DMS79 (cell line): ENCODE measurements at places on chromosomes 7 and 10.

GRCh38 chr7:101817471-101818286, at the start of gene CUX1:
TSS of gene CUX1 (plus strand) at chr7:101817626. CDS start at chr7:101817640, 14 bp downstream.
- DNase-seq: no peak

DNA sequence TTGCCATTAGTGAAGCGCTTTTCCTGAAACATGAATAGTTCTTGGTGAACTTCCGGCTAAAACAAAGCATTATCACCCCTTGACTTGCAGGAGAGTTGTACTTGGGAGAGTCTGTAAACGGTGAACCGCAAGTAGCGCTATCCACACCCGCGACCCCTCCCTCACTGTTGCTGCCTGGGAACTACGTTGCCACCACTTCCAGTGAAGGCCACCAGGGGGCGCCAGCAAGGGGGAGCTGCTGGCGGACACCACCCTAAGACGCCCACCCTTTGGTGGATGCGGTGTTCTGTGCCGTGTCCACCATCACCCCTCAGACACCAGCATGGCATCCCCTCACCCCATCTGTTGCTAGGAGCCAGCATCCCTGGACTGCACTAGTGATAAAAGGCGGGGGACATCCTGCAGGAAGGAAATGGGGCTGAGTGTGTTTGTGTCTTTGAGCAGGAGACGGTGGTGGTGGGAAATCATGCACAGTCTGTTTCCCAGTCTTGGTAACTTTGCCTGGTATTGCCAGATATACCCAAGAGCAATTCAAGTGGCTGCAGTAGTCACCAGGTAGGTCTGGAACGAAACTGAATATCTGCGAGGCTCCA, 298.2 kb downstream of the FRMD4A start:
- no peak for DNase-seq

- no peak for DNase-seq
These were observed 11.6 kb downstream of the ABCA13 start for GRCh38 chr7:48182718-48183369.

DNA sequence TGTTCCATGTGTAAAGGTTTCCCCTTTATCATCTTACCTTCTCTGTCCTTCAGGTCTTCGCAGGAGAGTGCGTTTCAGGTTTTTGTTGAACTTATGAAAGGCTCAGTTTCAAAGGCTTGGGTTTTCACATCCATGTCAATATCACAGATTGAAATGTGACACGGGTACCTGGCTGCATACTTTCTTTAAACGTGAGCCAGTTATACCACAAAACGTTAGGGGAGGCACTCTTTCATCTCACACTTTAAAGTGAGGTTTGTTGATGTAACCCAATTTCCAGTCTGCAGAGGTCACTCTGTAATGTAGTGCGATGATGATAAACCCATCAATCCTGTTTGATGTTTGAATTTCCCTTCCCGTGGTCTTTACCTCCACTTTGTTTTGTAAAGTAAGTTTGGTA, 506.9 kb downstream of the SUGCT start:
- no peak for DNase-seq

- no peak for DNase-seq
These were observed 118.3 kb downstream of the RAPGEF5 start for GRCh38 chr7:22238354-22239311.

- no peak for DNase-seq
These were observed 191.8 kb upstream of the CDCA7L start for GRCh38 chr7:22137466-22137865.

DNA sequence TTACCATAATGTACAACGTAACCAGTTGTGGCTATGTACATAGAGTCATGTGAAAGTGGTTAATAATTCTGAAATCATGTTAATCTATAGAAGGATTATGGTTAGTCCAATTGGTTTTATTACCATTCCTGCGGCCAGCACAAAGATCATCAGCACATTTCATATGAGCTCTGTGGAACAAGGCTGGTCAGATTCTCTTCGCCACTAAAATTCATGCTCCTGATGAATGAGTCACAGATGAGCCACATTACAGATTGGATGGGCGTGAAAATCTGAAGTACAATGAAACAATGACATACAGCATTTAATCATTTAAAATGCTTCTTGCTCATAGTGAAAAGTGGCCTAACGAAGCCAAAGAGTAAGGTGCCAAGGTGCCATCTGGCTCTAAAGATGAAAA, 716.2 kb upstream of the PHF14 start:
- DNase-seq: no peak

GRCh38 chr10:113119801-113120200, 169.8 kb downstream of the TCF7L2 start:
- no peak for DNase-seq

DNA sequence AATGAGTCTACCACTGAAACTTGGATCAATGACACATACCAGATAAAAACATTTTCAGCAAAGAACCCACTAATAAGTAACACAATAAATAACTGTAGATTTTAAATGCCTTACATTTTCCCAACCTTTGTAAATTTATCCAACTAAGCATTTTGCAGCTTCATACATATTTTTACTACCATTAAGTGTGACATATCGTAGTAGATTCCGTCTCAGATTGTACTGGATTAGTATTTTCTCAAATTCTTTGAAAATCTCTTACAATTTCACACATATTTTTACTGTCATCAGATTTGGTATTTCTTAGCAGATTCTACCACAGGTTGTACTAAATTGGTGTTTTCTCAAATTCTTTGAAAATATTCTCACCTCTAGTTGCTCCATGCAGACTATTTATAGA, 26.0 kb downstream of the CCDC71L start:
- DNase-seq: no peak

- DNase-seq: no peak
These were observed 21.5 kb downstream of the SFMBT2 start for GRCh38 chr10:7389346-7389745.

- no peak for DNase-seq
These were observed 72.4 kb upstream of the SP4 start for GRCh38 chr7:21355406-21355874.

DNA sequence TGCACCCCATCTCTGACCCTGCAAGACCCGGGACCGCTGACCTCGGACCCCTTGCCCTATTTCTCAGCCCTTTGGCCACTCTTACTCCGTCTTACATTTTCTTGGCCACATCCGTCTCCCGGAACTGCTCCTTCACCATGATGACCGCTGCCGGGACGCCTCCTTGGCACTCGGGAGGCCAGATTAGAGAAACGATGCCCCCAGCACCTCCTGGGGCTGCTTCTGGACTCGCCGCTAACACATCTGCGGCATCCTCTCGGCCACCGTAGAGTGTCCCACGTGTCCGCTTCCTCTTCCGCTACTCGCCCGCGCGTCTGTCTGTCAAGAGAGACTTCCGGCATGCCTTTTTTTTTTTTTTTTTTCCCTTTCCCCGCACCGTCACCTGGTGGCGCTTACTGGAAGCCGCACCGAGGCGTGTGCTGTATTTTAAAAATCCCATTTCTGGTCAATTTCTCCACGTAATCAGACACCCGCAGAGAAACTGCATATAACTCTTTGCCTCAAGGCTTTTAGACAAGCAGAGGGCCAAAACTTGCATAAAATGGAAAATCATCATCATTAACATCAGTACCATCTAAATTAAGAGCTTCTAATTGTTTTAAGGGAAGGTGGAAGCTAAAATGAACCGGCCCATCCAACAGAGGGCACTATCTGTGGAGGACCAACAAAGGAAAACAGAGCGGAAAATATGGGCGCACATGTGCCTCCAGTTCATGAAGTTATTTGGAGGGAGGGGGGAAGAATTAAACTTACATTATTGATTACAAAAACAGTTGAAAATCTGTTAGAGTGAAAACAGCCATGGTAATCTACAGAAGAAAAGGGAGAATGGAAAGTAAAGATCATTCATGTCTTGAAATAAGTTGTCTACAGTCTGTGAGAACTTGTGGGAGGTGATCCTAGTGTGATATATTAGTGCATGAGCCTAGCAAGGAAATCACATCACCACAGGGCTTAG, at the start of gene POLR3A:
Gene POLR3A (minus strand): TSS at position 247 of the 958 bp plus-strand sequence. CDS start 108 bp downstream, at position 139.
- DNase-seq: peak; percentile 64

DNA sequence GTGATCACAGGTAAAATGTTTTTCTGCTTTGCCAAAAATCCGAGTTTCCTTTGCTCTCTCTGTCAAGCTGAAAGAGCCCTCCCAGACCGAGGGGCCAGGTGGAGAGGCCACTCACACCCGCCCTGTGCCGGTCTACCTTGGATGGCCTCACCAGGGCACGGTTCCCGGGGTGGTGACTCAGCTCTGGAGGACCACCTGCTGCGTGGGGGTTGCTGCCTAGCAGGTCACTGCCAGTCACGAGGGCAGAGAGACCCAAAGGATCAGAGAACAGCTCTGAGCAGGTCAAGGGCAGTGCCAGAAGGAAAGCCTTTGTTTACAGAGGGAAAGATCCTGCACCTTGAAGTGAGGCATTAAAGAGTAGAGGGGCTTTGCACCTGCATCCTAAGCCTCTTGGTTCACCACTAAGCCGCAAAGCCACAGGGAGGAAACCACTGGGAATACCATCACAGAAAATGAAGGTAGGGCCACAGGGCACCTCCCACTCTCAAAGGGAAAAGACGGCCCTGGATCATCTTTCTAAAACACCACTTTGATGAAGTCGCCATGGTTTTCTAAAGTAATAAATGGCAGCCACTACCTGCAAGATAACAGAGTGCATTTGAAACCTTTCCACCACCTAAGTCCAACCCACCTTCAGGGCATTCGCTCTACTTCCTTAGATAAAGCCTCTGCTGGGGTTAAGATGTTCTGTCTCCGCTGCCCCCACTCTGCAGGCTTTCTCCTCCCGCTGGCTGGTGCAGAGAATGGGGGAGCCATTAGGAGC, 160.3 kb upstream of the KLF14 start:
- DNase-seq: peak; percentile 75

DNA sequence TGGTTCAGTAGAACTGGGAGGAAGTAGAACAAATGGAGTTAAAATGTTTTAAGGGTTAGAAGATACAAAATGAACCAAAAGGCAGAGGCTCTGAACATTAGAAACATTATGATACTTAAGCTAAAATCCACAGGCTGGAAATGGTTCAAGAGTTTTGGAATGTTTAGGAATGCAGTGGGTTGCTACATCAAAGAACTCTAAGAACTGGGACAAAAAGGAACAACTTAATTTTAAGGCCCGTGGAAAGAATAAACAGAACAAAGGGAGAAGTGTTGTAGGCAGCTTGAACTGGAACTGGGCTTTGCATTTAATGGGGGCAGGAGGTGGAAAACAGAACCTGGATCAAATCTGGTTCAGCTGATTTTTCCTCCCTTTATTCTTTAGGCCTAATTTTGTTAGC, 3.5 kb upstream of the C7orf25 start:
- no peak for DNase-seq

- DNase-seq: no peak
These were observed 9.2 kb downstream of the ZNF394 start for GRCh38 chr7:99490878-99491277.
